ENCODE measurements at places on chromosomes 1 and 21. TPM values are rescaled to one million over a fixed set of nuclear protein-coding genes. Genes with fewer than 3 reads are reported as not detected.

The RAP1GAP gene
- 20.3 TPM for total RNA-seq

The LIN28A gene
- 26.2 TPM for total RNA-seq

The LRRC3 gene
- 8.7 TPM for total RNA-seq

The ATP1A2 gene
- 0.26 TPM for total RNA-seq

All from type B pancreatic cell (in vitro differentiated cells).